ENCODE measurements at places on chromosomes 5 and 9.
A peak's percentile ranks its signal among the peaks of the same experiment; 100 is the strongest.

DNA sequence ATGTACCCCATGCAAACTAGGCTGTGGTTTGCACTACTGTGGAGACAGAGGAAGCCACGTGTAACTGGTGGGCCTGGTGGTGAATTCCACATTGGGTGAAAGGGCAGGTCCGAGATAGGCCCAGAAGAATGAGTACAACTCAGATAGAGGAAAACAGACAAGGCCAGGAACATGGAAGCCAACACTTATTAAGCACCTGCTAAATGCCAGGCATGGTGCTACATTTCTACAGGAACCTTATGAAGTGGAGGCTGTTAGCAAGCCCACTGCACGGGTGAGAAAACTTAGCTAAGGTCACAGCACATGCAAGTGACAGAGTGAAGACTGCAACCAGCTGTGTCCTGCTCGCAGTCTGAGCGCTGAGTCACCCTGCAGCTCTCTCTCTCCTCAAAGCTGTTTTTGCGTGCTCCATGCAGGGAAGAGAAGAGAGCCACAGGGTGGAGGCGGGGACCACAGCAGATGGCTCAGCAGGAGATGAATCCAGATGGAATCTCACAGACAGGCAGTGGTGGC is 65.5 kb upstream of the SPTLC1 start:
- no peak for DNase-seq

- DNase-seq: peak; percentile 54
Observed at GRCh38 chr9:3553076-3553765, 27.4 kb upstream of the RFX3 start.

DNA sequence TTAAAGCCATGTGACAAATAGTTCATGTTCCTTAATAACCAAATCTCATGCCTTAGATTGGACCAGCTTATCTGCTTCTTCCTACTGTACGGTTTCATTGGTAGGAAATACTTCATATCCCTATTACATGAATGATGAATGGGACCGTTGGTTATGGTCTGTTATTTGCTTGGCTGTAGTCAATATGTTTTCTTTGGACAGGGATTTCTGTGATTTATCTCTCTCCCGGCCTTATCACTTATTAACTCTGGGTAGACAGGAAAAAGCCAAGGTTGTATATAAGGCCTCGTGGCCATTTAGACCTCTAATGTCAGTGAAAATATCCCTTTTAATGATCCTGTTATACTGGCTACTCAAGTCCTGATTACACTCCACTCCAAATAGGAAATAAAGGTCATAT is 330.6 kb downstream of the EBF1 start:
- DNase-seq: no peak

DNA sequence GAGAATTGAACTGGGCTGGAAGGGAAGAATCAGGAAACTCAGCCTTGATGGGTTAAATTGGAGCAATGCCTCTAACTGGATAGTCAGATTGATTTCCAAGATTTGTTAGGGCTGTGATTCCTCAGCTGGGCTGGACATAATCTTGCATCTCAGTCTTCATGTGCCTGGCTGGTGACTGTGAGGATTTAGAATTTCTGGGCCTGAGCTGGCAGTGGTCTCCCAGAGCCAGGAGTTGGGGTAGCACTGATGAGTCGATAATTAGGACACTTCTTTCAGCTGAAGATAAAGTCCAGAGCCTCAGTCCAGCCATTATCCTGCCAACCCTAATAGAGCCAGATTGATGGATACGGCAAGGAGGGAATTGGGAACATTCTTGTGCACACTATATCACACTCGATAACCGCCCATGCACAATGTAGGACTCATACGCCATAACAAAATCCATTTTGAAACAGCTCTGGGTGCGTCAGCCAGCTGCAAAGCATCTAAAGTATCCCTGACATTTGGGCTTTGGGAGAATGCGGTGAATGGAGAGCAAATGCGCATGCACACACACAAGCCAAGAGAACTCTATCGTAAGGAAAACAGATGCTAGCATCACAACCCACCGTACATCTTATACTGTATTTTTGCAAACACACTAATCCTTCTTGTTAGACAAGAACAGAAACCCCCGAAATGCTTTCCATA is 405.1 kb upstream of the KLF4 start:
- no peak for DNase-seq

DNA sequence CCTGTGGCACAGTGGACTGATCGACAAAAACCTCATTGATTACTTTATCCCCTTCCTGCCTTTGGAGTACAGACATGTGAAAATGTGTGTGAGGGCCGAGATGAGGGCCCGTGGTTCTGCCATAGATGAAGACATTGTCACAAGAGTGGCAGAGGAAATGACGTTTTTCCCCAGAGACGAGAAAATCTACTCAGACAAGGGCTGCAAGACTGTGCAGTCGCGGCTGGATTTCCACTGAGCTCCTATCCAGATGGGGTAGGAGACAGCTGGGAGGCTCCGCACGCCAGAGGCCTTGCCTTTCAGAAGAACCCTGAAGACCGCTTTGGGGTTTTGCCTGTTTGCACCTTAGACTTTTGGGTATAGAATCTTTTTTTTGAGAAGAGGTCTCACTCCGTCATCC is 6.4 kb downstream of the TOR1B start:
- DNase-seq: no peak

DNA sequence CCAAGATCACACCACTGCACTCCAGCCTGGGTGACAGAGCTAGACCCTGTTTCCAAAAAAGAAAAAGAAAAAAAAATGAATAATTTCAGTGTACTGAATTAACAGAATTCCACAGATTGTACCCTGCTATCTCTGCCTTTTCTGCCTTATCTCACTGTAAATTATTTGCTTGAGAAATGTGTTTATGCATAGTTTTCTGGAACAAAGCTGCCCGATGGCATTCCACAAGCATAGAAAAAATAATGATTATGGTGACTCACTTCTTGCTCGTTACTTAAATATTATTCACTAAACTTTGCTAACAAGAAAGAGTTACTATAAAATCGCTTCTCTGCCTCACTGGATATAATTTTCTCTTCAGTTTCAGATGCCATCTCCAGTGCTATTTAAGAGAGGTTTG is 88.7 kb upstream of the FAM169A start:
- DNase-seq: no peak

DNA sequence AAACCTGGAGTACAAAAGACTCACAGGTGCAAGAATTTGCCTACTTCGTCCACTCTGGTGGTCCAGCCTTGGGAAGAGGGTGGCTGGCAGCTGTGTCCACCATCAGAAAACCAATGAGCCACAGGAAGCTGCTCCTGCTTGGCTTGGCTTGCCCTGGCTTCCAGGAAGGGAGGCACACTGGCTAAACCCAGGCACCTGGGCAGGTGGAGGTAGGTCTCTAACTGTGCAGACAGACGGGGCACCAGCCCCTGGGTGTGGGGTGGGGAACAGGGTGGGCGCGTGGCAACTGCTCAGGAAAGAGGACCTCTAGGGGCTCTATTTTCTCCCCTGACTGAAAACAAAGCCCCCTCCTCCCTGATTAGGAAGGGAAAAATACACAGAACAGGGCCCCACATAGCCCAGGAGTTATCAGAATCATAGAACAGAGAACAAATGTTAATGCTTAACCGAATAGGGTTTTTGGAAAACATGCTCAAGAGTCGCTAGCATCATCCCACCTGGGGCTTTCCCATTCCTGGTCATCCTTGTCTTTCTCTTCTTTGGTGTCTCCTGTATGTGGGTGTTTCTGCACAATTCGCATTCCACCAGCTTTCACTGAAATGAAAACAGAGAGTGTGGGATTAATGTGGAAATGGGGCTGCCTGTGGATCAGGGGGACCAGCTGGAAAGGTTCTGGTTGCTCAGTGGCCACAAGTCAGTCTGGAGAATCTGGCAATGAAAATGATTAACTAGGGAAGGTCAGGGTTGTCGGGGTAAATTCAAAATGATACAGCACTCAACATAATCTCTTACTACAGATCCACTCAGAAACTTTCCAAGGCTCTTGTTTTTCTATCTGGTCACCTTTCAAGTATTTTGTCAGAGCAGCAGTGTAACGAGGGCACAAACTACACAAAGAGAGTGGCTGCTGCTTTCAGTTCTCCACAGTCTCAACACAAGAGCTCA is 13.1 kb downstream of the DAP start:
- DNase-seq: no peak

- DNase-seq: no peak
Observed at GRCh38 chr9:108831496-108832178, 24.1 kb downstream of the ACTL7B start.

GRCh38 chr9:112939418-112939817 is 48.7 kb upstream of the SLC46A2 start:
- no peak for DNase-seq

DNA sequence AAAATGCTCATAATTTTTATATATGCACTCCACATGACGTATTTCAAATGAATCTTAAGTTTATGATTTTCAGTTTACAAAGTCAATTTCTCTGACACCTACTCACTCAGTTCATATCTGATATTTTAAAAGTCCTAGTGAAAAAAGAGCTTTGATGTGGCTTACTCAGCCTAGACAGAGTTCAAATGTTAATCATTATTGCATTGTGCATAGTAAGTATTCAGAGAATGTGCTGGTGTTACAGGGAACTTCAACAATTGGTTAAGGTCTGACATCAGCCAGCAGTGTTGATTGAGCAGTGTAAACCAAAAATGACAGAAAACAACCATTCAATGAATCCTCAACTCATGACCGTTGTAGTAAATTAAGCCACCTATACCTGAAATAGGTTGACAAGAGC is 147.2 kb upstream of the LHFPL2 start:
- no peak for DNase-seq

DNA sequence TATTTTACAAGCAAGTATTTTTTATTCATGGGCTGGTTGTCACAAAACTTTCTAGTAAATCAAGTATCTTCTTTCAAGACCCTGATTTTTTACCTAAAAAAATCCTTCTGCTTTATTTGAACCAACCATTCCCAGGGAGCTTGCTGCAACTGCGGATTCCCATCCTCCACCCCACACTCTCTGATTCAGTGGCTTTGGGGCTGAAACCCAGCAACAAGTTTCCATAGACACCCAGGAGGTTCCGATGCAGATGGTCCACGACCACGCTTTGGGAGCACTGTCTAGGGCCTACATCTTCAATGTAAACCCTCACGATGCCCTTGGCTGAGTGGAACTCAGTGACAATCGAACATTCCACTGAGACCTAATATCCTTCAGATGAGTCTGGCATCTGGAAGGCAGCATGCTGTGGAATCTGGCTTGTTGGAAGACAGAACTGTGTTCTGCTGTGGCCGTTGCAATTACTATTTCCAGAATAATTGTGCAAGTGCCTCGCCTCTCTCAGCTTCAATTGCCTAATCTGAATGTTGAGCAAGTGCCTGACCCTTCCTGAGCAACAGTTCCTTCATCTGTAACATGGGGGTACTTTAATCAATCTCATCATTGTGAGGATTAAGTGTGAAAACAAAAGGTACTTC is 105.1 kb downstream of the INSYN2B start:
- DNase-seq: no peak

DNA sequence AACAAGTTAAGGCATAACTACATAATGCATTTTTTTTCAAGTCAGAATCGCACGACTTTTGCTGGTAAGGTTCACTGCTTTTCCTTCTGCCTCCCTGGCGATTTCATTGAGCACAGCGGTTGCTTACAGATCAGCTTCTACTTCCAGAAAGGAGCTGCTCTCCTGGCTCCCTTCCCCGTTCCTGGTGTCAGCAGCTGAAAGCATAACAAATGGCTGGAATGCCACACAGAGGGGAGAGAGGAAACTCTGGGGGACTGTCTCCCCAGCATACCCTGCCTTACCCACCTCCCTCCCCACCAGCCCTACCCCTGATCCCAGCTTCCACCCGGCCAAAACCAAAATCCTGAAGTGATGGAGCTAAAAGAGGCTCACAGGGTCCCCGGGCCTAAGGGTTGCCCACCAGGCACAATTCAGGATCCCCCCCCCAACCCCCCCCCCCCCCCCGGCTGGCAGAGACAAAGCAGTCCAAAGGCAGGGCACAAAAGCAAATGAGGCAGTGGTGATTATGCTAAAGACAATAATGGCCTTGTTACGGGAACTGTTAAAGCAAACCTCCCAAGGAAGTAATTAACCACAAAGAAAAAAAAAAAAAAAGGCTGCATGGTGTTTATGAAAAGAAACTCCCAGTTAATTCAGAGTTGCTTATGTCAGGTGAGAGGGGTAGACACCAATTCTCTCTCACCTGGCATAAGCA is 126.1 kb upstream of the WWC1 start:
- DNase-seq: peak; percentile 72

Measured in NCI-H1417 (cell line).